ENCODE measurements at places on chromosomes 2 and 18. TPM values are rescaled to one million over a fixed set of nuclear protein-coding genes. Genes with fewer than 3 reads are reported as not detected.

Gene AQP4
- total RNA-seq, result 0.72 TPM

Gene REEP1
- 0.24 TPM for total RNA-seq

Gene PLB1
- total RNA-seq, result 0.64 TPM

Gene CTNNA2
- not detected for total RNA-seq

Gene BBS5
- 2.1 TPM for total RNA-seq
